ENCODE measurements at places on chromosomes 4 and X.

- DNase-seq: peak; percentile 21
These were observed 9.5 kb downstream of the XPNPEP2 start for GRCh38 chrX:129748305-129748704.

DNA sequence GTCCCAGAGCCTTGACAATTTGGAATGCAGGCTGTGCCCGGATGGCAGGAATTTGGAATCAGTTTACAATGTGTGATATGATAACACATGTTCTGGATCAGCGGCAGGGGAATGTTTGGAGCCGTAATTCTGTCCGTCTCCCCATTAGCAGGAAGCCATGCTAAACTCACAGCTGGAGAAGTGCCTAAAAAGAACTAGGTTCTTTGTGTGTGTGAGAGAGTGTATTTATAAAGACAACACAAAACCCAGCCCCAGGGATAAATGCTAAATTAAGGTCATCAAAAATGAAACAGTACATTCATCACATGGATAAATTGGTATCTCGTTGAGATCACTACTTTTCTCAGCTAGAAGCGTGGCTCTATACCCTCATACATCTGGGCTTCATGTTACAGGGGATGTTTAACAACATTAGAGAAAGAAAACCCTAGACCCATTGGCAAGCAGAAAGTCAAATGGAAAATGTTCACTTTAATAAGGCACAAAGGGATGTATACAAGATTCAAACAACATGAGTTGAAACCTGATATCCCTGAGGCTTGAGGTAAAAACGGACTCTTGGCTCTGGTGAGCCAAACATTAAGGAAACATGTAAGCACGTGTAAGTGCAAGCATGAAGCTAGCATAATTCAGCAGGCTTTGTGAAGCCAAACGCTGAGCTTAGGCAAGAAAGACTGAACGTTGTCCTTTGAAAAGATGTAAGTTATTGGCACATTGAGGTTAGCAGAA is 18.0 kb upstream of the TMEM131L start:
- DNase-seq: no peak

DNA sequence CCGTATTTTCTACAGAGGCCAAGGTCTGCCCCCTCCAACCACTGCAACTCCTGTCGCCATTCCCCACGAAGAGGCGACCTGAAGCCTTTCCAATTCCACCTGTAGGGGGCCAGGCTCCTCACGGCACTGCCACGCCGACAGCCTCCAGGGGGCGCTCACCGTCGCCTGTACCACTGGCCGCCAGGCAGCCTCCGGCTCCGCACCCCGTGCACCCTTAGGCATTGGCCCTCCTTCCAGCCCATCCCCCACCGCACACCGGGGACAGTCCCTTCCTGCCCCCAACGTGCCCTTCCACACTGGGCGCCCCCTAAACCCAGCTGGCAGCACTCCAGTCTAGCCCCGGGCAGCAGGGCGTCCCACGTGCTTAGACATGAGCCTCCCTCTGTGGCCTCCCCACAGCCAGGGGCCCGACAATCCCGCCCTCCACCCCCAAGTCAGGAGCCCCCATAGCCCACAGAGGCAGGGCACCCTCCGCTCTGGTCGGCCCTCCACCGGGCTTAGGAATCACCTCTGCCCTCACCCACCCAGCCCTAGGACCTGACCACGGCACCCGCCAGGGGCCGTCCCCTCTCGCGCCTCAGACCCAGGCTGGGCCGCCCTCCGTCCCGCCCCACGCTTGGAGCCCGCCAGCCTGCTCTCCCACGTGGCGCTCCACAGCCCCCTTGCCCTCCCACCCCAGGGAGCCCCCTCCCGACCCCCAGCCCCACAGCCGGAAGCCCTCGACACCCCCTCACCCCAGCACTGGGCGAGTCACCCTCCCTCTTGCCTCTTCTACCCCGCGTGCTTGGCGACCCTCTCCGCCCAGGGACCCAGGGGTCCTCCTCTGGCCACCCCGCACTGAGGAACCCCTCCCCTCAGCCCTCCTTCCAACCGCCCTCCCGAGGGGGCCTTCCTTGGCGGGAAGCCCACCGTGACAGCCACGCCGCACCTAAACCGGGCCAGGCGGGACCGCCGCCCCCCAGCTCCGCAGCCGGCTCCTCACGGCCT is 711 bp downstream of the PNMA6E start:
- peak; percentile 62 for DNase-seq

DNA sequence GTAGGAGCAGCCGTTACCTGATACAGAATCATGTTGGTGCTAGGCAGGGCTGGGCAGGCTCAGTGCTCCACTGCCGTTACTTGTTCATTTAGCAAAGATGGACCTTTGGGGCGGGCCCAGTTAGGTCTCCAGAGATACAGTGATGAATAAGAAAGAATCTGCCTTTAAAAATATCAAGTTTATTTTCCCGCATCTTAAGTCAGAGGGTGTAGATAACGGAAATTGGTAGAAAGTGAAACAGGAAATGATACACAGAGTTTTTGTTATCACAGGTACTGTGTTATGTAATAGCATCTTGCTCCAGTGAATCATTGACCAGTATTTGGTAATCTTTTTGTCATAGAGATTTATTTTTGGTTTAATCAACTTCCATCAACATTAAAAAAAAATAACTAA is 5.5 kb downstream of the TMEM131L start:
- DNase-seq: no peak

DNA sequence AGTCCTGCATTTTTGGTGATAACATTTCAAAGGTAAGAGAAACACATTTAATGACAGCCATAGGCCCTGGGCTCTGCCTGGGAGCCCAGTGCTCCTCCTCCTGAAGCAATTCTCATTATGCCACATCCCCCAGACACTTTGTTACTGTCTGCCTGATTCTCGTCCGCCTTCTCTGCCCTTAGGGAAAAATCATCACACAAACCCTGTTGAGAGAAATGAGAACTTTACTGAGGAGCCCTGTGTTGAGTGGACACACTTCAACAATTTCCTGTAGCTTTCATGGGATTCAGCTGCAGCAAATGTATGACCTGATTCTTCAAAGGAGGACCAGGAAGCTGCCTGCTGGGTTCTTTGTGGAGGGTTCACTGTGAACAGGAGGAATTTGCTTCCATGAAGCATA is 566.5 kb upstream of the FRG1 start:
- no peak for DNase-seq

GRCh38 chrX:15468036-15468435 is 25.1 kb downstream of the PIR start:
- peak; percentile 16 for DNase-seq

GRCh38 chr4:48290146-48290772 is 20.6 kb upstream of the TEC start:
- peak; percentile 59 for DNase-seq
